NAMALWA (cell line): ENCODE measurements at places on chromosomes 7 and 10.

DNA sequence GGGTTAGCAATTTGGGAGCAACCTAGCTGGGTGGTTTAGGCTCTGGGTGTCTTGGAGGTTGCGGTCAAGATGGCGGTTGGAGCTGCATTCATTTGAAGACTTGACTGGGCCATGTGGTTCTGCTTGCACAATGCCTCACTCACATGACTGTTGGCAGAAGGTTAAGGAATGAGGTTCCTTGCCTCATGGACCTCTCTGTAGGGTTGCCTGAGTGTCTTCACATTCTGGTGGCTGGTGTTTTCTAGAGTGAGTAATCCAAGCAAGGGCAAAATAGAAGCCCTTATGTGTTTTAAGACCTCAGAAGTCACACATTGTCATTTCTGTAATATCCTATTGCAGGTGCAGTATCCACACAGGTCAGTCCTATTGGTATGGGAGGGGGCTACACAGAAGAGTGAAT is 52.0 kb downstream of the CDK14 start:
- DNase-seq: no peak

- DNase-seq: no peak
Observed at GRCh38 chr7:18777314-18777713, 281.8 kb downstream of the HDAC9 start.

DNA sequence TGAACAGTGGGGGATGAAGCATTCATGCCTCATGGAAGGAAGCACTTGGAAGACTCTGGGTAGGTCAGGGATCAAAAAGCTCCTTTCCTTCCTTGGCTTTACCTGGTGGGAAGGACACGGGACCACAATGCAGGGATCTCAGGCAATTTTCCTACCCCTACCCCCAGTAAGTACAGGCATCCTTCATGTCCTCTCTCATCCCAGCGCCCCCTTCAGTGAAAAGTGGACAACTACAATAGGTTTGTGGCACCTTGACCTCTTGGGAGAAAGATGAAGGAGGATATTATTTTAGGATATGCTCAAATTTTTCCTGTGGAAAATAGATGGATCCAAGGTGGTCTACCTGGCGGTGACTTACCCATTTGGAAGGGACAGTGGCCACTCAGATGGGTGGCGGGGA is 16.5 kb downstream of the AFAP1L2 start:
- no peak for DNase-seq

DNA sequence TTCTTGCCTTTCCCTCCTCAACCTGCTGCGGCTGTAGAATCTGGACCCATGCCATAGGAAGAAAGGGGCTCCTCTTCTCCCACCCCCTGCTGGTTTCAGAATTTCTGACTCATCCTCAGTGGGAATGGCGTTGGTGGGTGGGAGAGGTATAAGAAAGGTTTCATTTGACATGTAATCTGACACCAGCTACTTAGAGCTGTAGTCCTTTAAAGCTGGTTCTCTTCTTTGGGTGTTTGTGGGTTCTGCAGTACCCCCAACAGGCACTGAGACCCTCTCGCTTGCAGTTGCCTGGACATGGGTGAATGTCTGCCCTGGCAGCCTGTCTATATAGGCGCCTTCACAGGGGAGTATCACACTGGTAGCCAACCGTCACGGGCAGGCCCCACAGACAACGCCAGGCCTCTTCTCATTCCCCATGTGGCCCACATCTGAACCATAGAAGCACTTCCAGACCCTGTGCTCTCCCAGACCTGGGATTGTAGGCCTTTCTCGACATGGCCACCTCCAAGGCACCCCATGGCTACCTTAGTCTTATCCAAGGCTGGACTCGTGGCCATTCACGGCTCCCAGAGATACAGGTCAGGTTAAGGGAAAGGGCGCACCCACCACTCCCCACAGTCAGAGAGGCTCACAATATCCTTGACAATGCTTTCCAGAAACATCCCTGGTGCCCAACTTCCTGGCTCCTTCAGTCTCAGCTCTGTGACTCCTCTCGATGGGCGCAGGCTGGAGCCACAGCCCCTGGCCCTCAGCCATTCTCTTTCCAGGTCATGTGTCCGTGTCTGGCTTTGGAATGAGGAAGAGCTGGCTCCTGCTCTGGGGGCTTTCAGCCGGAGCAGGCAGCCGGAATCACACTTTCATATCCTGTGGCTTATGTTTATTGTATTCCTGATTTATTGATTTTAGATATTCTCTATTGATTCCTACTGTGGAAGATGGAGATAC is 17.5 kb downstream of the ZNF862 start:
- no peak for DNase-seq

- DNase-seq: no peak
Observed at GRCh38 chr7:70994176-70994575, 137.8 kb upstream of the GALNT17 start.
